Hepatocyte (in vitro differentiated cells): ENCODE measurements at places on chromosomes 16 and 17. TPM values are rescaled to one million over a fixed set of nuclear protein-coding genes. Genes with fewer than 3 reads are reported as not detected.

KCNG4 gene
- polyA plus RNA-seq, result not detected in 2 replicates

CCDC102A gene
- polyA plus RNA-seq, result 13.1 and 17.2 TPM in 2 replicates

CCL8 gene
- 1.6 TPM in 1 of 2 replicates, not detected in the other for polyA plus RNA-seq

KRTAP1-5 gene
- 0.44 TPM in 1 of 2 replicates, not detected in the other for polyA plus RNA-seq

PTGES3L gene
- polyA plus RNA-seq, result 0.40 and 0.73 TPM in 2 replicates

KRTAP16-1 gene
- not detected in 2 replicates for polyA plus RNA-seq

KRT33B gene
- polyA plus RNA-seq, result 0.35 TPM in 1 of 2 replicates, not detected in the other

CBLN1 gene
- not detected in 2 replicates for polyA plus RNA-seq

TBC1D26 gene
- 0.30 and 0.57 TPM in 2 replicates for polyA plus RNA-seq

GRAPL gene
- polyA plus RNA-seq, result not detected in 2 replicates

CA5A gene
- polyA plus RNA-seq, result 0.91 and 1.0 TPM in 2 replicates

CXCL16 gene
- polyA plus RNA-seq, result 73.2 and 82.5 TPM in 2 replicates

PYY gene
- polyA plus RNA-seq, result 0.28 and 16.9 TPM in 2 replicates

SULT1A1 gene
- polyA plus RNA-seq, result 18.8 and 19.5 TPM in 2 replicates

DBF4B gene
- polyA plus RNA-seq, result 3.4 and 4.1 TPM in 2 replicates

KRT33A gene
- polyA plus RNA-seq, result not detected in 2 replicates

CDC6 gene
- polyA plus RNA-seq, result 5.1 and 7.5 TPM in 2 replicates

TMEM100 gene
- polyA plus RNA-seq, result 5.8 and 9.3 TPM in 2 replicates

NECAB2 gene
- polyA plus RNA-seq, result 0.45 and 1.1 TPM in 2 replicates

DOC2A gene
- 11.4 and 13.0 TPM in 2 replicates for polyA plus RNA-seq

KCNJ18 gene
- polyA plus RNA-seq, result not detected in 2 replicates

TLCD3B gene
- polyA plus RNA-seq, result not detected in 2 replicates

TMEM235 gene
- 0.21 and 0.30 TPM in 2 replicates for polyA plus RNA-seq

EMC6 gene
- polyA plus RNA-seq, result 117 and 130 TPM in 2 replicates

KPNB1 gene
- 56.8 and 59.5 TPM in 2 replicates for polyA plus RNA-seq

KRTAP4-9 gene
- polyA plus RNA-seq, result not detected in 2 replicates

RPL27 gene
- polyA plus RNA-seq, result 580 and 602 TPM in 2 replicates

TGFB1I1 gene
- polyA plus RNA-seq, result 34.8 and 35.4 TPM in 2 replicates

KRT14 gene
- polyA plus RNA-seq, result 1.1 and 1.9 TPM in 2 replicates

TAC4 gene
- not detected in 2 replicates for polyA plus RNA-seq
